PC-3 (cell line): ENCODE measurements at places on chromosomes 3 and 15.

DNA sequence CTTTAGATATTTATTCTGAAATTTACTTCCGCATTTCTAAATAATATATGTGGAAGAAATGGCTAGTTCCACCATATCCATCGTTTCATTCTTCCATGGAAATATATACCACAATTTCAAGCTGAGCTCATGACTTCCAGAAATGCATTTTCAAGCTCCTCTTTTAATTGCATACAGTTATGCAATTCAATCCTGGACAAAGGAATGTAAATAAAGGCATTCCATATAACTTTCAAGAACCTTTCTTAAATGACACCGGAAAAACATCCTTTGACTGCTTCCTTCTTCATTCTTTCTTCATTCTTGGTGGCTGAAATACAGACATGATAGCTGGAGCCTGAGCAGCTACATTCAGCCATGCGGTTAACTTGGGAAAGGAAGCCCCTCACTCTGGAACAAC is 185.2 kb upstream of the GADL1 start:
- no peak for DNase-seq

- no peak for DNase-seq
Observed at GRCh38 chr3:72538070-72538745, 310.0 kb downstream of the SHQ1 start.

GRCh38 chr3:39296197-39297077 is 16.6 kb upstream of the CX3CR1 start:
- DNase-seq: no peak

DNA sequence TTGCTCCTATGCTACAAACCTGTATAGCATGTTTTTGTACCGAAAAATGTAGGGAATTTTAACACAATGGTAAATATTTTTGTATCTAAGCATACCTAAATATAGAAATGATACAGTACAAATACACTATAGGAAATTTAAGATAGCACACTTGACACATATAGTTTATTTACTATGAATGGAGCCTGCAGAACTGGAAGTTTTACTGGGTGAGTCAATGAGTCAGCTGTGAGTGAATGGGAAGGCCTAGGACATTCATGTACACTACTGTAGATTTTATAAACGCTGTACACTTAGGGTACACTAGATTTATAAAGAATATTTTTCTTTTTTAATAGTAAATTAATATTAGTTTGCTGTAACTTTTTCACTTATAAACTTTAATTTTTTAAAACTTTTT is 707.7 kb upstream of the EPHA6 start:
- peak; percentile 70 for DNase-seq

DNA sequence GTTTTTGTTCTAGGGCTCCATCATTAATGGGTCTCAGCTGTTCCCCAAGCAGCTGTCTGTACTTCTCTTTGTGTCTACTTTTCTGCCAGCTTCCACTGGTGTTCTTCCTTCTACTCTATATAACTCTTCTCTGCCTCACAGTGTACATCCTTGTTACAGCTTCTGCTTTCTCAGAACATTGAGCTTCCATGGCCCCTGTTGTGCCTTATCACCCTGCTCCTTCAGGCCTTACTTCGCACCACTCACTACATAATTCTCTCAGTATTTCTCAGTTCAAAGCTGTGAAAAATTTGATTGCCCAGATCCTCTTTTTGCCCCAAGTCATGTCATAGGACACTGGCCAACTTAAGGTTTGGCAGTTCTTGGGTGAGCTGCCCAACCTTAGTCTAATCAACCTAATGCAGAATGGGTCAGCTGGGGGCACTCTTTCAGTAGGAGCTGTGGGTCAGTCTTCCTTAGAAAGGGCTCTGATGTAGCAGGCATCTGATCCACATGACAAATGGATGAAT is 28.9 kb downstream of the CSTA start:
- no peak for DNase-seq

GRCh38 chr15:64586984-64587383 is 126.6 kb downstream of the ZNF609 start:
- no peak for DNase-seq

- DNase-seq: no peak
Observed at GRCh38 chr3:13662238-13662847, 113.4 kb downstream of the FBLN2 start.

- no peak for DNase-seq
Observed at GRCh38 chr3:155876037-155876436, 5.6 kb downstream of the GMPS start.

DNA sequence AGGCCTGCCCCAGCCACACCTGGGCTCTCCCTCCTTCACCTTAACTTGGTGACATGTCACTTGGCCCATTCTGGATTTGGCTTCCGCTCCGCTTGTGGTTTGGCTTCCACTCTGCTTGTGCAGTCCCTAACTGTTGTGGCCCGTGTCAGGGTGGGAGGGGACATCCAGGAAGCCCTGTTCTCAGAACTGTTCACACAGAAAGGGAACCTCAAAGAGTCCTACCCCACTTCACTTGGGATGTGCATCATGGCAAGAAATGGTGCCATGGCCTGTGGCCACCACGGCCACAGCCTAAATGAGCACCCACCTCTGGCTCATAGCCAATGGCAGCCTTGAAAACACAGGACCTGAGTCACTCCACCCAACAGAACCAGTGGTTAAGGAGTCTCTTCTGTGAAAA is 63.4 kb downstream of the CYP19A1 start:
- no peak for DNase-seq

- DNase-seq: peak; percentile 86
Observed at GRCh38 chr3:193982258-193982659, 153.7 kb upstream of the HES1 start.

DNA sequence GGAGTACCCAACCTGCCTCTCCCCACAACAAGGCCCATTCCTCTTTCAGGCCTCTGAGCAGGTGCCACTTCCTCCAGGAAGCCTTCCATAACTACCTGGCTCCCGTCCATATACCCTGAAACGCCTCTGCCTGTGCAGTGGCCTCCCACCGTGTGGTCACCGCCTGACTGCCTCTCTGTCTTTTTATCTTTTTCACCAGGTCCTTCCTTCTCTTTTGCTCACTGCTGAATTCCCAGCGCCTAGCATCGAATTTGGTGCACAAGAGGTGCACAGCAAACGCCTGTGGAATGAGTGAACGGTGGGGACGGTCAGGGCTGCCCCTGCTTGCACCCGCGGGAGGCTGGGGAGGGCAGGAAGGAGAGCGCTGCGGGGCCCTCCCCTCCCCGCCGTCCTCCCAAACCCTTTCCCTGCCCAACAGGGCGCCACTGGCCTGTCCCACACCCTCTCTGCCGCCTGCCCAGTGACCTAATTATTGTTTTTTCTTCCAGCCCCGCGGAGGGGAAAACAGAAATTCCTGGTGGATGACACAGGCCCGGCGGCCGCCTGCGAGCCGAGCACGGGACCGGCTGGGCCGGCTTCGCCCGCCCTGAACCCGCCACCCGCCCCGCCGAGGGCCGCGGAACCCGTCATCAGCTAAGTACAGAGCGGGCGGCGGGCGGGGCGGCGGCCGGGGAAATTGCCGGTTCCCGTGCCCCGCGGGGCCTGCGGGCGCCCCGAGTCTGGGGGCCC is 140.1 kb downstream of the SMAD6 start:
- DNase-seq: peak; percentile 82

GRCh38 chr15:101054116-101054515 is 135.0 kb downstream of the LRRK1 start:
- DNase-seq: no peak

- peak; percentile 43 for DNase-seq
Observed at GRCh38 chr3:134299185-134299887, 48.7 kb upstream of the RYK start.

- DNase-seq: peak; percentile 22
Observed at GRCh38 chr3:161770484-161771386, 274.1 kb downstream of the OTOL1 start.

DNA sequence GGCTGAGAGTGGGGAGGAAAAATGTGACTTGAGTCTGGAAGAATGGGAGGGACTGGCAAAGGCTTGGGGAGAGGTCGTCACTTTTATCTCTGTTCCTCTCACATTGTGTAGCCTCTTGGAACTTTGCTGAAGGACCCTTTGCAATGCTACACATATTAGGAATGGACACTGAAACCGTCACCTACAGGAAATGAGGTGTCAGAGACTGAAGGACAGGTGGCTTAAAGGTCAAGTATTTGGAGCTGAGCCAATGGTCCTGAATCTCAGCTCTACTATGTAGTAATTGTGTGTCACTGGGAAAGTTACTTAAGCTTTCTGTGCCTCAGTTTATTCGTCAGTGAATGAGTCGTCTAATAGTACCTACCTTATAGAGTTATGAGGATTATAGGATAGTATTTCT is 14.7 kb downstream of the MCTP2 start:
- DNase-seq: no peak

DNA sequence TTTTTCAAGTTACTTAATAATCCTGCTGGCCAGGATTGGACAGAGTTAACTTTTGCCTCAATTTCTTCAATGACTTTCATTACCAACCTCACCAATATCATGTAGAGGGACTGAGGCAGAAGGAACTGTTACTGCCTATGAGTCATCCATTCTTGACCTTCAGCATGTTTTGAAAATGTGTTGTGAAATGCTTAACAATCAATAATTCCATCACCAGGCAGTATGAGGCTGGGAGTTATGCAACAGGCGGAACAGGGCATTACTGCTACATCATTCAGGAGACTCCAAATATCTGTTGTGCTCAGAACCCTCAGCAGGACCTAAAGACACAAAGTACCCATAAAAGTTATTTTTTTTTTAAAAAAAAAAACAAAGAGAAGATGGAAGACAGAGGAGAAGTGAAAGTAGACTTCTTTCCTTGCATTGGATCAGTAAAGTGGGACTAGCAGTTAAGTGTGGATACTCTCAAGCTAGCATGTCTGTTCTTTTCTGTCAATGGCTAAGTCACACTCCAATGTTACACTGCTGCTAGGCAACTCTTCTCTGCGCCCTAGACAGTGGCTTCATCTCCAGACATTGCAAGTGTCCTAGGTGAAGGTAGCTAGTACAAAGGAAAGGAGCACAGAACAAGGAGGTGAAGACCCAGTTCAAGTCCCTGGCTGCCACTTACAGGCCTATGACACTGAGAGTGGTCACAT is 184.9 kb upstream of the LPP start:
- DNase-seq: peak; percentile 47

- DNase-seq: no peak
Observed at GRCh38 chr3:84967767-84968581, 9.2 kb downstream of the CADM2 start.

DNA sequence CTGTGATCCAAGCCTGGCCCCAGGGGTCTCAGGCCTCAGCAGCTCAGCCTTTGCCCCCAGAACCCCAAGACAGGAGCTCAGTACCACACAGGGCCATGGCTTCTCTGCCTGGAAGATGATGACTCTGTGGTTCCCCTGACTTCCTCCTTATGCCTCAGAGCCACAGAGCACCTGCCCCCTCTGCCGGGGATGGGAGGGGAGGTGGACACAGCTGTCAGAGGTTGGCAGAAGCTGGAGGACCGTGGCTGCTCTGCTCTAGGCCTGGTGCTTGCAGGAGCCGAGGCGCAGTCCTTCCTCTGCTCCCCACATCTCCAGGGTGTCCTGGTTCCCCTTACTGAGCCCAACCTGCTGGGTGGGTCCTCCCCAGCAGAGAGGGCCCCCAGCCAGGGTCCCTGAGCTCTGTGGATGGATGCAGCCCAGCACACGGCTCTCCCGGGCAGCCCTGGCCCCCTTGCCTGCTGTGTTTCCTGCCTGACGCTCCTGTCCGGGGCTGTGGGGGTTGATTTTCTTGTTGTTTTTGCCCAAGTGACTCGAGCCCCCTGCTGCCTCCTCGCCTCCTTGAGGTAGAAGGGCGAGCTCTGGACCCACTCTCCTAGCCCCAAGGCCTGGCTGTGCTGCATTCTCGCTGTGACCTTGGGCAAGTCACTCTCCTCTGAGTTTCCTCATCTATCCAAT is 36.6 kb downstream of the PSTPIP1 start:
- no peak for DNase-seq

GRCh38 chr3:113241292-113242095 is 30.1 kb downstream of the BOC start:
- no peak for DNase-seq

GRCh38 chr3:114941626-114942309 is 205.3 kb downstream of the ZBTB20 start:
- no peak for DNase-seq

- peak; percentile 34 for DNase-seq
Observed at GRCh38 chr3:38343797-38344594, 2.6 kb upstream of the XYLB start.

- DNase-seq: no peak
Observed at GRCh38 chr3:151171145-151171757, 31.8 kb downstream of the GPR171 start.

- DNase-seq: no peak
Observed at GRCh38 chr15:68349151-68349550, 71.6 kb downstream of the FEM1B start.

DNA sequence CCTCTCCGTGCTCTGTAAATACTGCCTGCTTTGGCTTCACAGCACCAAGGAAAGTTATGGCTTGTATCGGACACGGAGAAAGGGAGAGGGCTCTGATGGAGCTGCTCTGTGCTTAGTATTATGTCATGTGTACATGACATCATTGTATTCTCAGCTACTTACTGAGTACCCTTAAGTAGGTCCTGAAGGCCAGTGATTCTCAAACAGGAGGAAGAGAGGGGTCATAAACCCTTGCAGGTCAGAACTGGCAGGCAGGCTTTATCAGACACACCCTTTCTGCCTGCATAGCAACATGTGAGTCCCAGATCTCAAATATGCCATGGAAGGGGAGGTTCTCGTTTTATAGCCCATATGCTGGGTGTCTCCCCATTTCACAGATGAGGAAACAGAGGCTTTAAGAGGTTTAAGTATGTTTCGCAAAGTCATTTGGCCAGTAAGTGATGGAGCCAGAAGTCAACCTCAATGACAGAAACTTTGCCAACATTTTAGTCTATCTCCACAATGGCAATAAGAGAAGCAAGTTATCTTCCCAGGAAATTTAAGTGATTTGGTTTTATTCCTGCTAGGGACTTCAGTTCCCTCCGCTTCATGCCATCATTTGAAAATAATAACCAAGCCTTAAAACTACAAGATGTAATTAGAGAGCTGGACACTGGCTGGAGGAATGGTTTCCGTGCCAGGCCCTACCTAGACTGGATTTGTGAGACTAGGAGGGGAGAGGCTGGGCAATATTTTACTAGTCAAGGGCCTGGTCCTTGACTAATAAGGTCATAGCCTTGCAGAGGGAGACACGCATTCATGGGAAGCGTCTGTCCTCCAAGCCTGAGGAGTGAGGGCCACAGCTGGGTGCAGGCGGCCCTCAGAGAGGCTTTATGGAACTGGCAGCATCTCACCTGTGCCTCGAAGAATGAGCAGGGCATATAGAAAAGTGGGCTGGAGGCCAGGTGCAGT is 133.0 kb downstream of the XXYLT1 start:
- no peak for DNase-seq

DNA sequence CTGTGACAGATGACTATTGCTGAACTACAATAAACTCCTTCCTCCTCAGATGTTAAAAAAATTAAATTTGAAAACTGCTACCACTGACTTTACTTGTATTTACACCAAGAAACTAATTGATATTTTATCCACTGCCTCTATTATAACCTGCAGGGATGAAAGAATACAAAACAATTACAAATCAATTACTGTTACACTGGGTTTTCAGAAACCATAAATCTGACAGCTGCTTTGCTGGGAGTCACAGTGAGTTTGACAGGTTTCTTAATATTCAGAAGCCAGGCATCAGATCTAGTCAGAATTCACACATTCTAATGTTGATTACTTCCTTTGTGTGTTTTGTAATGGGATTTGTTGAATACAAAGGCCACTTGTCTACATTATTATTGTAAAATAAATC is 252.6 kb upstream of the MRPL3 start:
- DNase-seq: no peak
